ENCODE measurements at places on chromosomes 6 and 20.

DNA sequence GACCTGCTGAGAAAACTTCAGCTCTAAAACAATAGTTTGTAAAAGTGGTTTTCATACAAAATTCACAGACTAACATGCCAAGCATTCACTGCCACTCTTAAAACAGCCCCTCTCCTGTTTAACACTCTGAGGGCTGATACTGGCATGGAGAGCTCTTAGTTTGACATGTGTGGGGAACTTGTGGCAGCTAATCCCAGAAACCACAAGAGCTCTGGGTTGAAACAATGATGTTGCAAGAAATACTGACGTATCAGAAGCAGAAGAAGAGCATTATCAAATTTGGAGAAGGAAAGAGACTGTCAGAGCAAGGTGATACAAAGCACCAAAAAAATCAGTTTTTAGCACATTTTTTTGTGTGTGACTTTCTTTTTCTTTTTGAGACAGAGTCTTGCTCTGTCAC is 5.1 kb downstream of the BEND3 start:
- DNase-seq, result peak; percentile 18

DNA sequence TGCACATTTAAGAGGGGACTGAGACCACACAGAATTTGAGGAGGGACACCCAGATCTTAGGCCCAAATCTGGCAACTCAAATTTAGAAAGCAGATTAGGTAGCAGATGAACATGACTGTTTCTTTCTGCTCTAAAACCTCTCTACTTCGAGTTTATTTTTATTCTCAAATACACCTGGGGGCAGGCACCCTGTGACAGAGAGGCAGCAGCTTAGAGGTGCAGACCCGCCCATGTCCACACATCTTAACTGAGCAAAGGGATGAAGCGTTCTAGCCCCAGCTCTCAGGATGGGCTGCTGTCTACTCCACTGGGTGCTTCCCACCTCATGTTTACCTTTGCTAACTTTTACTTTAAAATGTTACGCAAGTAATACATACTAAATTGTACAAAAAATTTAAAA is 125.0 kb downstream of the SLC23A2 start:
- DNase-seq, result no peak

DNA sequence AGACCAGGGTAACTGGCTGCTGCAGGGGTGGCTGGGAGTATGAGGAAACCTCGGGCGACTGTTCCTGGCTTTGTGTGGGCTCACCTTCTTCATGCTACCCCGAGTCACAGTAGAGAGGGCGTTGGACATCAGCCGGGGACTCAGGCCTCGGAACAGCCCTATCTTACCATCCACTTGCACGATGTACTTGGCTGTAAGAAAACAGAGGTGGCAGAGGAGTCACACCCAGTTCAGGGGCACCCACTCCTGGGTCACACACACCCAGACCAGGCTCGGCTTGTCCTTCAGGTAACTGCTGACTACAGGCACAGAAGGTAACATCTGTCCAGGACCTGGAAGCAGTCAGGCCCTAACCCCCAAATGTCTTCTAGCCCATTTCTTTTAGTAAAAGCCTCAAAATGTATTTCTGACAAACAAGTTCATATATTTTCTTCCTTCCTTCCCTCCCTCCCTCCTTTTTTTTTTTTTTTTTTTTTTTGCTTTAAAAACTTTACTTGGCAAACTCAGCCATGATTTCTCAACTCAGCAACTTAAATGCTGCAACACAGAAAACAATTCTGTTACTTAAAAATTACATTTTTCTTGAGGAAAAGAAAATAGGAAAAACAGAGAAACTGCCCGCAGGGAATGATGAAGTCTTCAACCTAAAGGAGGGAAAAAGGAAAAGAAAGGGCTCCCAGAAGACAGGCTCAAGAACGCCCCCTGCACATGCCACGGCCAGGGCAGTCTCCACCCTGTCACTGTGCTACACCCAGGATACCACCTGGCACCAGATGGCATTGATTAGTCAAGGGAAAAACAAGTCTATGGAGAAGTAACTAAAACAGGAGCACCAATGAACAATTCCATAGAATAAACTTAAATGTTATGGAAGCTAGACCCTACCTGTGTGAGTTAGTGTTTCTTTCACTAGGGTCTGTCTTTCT is 7.3 kb downstream of the MTCH1 start:
- no peak for DNase-seq

DNA sequence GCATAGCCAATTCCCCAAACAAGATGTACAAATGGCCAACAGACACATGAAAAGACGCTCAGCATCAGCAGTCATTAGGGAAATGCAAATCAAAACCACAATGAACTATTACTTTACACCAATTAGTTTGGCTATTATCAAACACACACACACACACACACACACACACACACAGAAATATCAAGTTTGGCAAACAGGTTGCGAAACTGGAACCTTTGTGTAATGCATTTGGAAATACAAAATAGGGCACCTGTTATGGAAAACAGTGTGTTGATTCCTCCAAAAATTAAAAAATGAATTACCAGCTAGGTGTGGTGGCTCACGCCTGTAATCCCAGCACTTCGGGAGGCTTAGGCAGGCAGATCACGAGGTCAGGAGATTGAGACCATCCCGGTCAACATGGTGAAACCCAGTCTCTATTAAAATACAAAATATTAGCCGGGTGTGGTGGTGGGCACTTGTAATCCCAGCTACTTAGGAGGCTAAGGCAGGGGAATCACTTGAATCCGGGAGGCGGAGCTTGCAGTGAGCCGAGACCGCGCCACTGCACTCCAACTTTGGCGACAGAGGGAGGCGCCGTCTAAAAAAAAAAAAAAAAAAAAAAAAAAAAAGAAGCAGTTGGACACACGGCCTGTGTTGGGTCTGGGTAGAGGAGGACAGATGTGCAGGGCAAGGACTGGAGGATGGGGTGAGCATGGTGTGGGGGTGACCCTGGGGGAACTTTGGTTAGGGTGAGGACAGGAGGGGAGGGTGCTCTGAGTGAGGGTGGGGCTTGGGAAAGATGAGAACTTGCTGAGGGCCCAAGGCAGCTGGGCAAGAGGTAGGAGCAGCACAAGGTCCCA is 23.8 kb downstream of the HLA-F start:
- DNase-seq, result no peak

DNA sequence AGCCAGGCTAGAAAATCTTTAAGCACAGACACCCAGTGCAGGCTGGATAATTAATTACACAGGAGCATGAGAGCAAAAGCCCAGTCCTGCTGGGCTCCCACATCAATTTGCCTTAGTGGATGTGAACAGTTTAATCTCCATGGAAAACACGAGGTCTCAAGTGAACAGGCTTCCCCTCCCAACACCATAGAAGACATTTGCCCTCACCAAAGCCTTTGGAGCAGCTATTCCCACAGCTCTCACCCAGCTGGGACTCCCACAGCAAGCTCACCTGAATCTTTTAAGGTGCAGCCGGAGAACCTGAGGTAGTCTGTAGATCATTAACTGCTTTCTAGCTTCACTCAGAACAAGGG is 12.0 kb downstream of the TOMM6 start:
- DNase-seq, result no peak
